ENCODE measurements at places on chromosomes 2 and 18.

DNA sequence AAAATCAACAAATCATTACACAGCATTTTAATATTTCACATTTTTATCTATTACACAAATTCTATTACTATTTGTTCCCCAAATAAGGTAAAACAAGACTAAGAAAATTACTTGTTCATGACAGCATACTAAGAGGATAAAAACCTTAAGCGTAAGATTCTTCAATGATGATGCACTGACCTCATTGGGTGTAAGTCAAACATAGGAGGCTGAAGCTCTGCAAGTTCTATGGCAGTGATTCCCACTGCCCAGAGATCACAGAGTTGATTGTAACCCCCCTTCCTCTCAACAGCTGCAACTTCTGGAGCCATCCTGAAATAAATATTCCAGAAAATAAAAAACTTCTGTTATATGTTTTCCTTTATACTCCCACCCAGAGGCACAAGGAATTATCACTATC, 82.2 kb upstream of the CDKL4 start:
- DNase-seq = peak; percentile 64

- DNase-seq = peak; percentile 90
Measured at GRCh38 chr2:119283873-119284331, 60.3 kb downstream of the STEAP3 start.

GRCh38 chr2:213229814-213230213, 54.5 kb upstream of the SPAG16 start:
- DNase-seq = peak; percentile 41

- DNase-seq = no peak
Measured at GRCh38 chr2:218146056-218146455, 20.2 kb downstream of the CXCR2 start.

- peak; percentile 86 for DNase-seq
Measured at GRCh38 chr2:137951586-137951985, 12.7 kb upstream of the HNMT start.

GRCh38 chr2:120133572-120134244, 89.5 kb downstream of the TMEM185B start:
- DNase-seq = no peak

DNA sequence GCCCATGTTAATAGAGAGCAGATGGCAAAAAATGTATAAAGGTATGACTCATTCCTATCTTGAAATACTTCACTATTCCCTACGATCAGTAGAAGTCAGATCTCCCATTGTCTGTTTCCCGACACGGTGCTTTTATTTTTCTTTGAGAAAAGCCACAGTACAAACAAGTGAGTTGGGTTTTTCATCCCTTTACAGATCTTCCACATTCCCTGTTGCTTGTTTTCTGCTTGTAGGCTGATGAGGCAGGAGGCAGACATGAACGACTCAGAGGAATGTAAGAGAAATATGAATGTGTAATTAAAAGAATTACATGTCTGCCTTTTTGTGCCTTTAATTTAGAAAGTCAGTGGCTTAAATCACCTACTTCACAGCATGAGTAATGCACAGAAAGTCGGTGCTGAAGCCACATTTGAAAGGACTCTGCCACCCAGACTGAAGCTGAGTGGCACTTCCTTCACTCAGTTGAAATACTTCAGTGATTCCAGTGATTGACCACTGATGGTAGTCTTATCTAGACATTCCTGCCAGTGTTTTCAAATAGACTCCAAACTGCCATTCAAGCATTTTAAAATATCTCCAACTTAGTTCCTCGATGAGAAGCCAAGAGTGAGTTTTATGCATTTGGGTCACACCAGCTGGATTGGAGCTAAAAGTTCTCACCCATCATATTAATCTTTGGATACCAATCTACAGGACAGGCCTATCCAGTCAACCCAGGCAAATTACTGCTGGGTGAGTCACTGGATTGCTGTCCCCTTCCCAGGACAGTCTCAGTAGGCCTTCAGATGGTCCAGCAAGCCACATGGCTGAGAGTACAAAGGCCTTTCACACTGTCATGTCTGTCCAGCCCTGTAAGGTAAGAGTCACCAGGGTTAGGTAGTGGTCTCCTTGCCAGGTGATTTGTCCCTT, 79.0 kb downstream of the COLEC12 start:
- peak; percentile 88 for DNase-seq

DNA sequence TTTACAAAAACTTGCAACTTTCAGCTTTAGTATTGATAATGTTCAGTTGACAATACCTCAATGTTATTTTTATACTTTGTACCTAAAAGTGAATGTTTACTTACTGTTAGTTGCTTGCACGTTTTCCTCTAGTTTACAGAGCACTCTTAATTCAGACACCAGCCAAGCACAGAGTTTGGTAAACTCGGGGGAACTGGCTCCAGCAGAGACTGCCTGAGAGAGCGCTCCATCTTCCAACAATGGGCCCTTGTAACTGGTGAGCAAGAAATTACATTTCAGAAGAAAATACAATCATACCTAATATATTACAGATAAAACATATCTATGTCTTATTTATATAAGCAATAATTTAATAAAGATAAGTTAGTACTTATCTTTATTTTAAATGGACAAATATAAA, 3.7 kb downstream of the FAM98A start:
- DNase-seq = no peak

Measured in fibroblast of skin of right biceps (primary cell).